Stimulated activated CD8-positive, alpha-beta memory T cell treated with anti-CD3 and anti-CD28 coated beads, Interleukin-4, amount 100 ng/mL, for 1 hour (primary cell): ENCODE measurements at places on chromosomes 11 and 22.

DNA sequence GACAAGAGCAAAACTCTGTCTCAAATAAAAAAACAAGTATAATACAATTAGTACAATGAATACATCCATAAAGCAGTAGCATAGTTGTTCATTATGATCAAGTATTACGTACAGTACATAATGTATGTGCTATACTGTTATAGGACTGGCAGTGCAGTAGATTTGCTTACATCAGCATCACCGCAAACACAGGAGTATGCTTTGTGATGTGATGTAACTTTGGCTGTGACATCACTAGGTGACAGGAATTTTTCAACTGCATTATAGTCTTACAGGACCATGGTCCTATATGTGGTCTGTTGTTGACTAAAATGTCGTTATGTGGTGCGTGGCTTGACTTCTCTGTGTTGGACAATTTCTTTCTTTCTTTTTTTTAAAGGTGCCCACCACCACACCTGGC is 16.6 kb downstream of the TBC1D22A start:
- DNase-seq, result no peak

DNA sequence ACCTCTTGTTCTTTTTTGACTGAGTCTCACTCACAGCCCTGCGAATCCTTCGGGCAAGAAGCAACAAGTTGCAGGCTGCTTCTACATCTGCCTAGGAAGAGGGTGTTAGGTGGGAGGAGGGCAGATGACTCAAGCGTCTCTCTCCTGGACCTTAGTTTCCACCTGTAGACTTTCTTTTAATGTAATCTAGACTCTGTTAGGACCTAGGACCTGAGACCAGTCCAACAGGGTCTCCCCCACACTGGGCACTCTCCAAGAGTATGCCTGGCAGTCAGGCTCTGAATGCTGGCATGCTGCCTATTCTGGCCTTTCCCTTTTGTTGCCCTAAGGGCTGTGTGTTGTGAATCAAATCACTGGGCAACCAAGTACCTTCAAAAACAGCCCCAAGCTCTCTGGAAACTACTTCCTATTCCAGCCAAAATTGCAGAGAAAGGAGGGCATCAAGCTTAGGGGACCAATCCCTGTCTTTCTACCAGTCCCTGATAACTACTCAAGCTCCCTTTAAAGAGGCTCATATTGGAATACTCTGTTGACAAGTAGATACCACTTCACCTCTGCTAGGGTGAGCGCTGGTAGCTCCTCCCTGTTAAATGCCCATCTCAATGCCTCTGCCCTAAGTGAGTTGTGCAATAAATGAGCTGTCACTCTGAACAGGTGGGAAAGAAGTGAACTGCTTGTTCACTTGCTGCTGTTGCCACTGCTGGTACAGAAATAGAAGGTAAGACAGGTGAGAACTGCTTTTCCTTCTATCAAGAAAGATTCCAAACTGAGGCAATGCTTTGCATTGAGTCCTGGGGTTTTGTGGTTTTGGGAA is at the start of gene BBOX1:
TSS of gene BBOX1 (plus strand) at position 514 of the 814 bp plus-strand sequence. CDS start 14,616 bp downstream, outside the sequence.
- no peak for DNase-seq

DNA sequence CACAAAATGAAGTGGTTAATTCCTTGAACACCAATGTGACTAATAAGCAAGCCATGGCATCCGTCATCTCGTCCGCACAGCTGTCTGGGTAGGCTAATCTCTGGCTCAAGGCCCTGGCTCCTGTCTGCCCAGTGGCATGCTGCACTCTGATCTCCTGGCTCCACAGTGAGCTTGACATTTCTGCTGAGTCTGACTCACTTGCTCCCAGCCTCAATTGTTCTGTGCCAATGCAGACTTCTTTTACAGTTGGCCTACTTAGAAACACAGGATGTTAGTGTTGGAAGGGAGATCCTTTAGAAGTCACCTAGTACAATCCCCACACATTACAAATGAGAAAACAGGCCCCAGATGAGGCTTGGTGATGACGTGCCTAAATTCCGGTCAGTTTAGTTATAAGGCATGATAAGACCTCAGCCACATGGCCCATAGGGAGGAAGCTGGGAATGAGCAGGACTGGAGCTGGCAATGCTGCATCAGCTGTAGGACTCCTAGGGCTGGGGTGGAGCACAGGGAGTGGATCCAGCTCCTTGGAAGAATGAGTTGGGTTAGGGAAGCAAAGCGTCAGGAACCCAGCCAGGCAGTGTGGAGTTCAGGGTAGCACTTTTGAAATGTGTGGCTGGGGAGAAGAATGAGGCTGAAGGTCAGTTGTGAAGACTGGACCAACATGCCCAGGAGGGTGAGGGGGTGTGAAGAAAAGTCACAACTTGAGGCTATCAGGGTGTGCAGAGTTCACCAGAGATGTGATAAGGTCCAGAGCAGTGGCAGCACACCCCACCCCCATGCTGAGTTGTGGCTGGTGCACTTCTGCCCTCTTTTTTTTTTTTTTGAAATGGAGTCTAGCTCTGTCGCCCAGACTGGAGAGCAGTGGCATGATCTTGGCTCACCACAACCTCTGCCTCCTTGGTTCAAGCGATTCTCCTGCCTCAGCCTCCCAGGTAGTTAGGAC is 70.2 kb upstream of the EED start:
- DNase-seq, result no peak

GRCh38 chr11:92545906-92546471 is 321.4 kb downstream of the FAT3 start:
- no peak for DNase-seq
